ENCODE measurements at places on chromosomes 7 and 10. TPM values are rescaled to one million over a fixed set of nuclear protein-coding genes. Genes with fewer than 3 reads are reported as not detected.
A peak's percentile ranks its signal among the peaks of the same experiment; 100 is the strongest.

- no peak for DNase-seq
These were observed 203.7 kb downstream of the AUTS2 start for GRCh38 chr7:69801729-69802682.

DNA sequence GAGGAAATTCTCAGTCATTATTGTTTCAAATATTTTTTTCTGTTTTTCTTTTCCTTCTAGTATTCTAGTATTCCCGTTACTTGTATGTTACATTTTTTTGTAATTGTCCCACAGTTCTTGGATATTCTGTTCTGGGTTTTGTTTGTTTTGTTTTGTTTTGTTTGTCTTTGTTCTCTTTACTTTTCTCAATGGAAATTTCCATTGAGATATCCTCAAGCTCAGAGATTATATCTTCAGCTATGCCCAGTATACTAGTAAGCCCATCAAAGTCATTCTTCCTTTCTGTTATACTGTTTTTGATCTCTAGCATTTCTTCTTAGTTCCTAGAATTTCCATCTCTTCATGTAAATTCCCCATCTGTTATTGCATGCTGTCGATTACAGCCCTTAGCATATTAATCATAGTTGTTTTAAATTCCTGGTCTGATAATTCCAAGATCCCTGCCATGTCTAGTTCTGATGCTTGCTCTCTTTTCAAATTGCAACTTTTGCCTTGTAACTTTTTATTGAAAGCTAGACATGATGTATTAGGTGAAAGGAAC, 27.8 kb downstream of the GPR37 start:
- no peak for DNase-seq

GRCh38 chr7:91240376-91240941, 23.8 kb upstream of the FZD1 start:
- DNase-seq = peak; percentile 20

DNA sequence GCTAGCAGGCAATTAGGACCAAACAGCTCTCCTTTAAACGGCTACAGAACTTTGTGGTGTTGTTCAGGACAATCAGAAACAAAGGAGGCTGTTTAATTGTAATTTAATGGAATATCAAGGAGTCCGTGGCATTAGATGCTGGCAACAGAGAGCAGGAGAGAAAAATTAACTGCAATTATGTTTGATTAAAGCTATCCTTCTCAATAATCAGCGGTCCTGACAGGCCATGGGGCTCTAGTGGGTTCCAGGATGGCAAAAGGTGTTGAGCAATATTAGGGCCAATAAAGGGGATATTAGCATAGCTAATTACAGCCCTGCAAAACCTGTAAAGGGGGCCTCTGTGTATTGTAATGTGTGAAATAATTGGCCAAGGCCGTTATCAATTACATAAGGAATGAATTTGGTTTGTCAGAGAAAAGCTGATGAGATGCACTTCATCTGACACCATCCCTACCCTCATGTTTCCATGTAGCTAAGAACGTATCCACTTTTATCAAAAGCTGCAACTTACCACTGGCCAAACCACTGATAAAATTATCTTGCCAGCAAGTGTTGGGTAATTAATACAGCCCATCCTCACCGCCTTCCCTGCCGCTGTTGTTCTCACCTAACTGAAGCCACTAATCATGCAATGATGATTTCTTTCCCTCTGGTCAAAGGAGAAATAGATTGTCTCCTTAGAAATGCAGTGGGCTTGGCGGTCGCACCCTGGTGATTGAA, 81.6 kb downstream of the EBF3 start:
- DNase-seq = no peak

DNA sequence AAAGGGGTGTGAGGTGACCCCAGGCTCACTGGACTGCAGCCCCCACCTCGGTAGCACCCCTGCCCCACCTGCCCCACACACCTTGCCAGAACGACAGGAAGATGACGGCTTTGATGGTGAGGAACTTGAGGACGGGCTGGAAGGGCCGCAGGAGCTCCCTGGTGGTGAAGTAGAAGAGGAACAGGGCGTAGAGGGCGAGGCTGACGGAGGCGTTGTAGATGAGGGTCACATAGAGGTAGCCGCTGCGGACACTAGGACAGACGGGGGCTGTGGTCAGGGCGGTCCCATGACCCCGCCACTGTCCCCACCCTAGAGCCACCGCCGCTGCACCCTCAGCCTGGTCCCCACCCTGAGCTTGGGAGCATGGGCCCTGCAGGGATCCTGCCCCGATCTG, 7.6 kb downstream of the TMEM184A start:
- no peak for DNase-seq

- DNase-seq = no peak
These were observed 69.8 kb upstream of the SEMA3A start for GRCh38 chr7:84264396-84264795.

GRCh38 chr7:48634116-48634632, 290.2 kb upstream of the CDC14C start:
- no peak for DNase-seq

DNA sequence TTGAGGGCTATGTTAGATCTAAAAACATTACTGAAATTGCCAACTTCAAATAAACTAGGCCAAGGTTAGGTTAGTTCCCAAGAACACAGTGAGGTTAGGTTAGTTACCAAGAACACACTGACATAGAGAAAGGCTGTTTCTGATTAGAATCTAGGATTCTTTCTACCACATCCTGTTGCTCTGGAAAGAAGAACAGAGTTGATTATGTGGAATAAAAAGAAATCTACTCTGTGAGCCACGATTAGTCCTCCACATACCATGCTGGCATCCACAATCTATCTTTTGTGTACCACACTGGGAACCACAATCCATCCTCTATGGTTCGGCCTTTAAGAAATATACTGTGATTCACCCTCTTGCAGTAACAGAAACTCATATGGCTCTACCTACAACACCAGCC, 91.4 kb downstream of the LRRTM3 start:
- DNase-seq = peak; percentile 43

DNA sequence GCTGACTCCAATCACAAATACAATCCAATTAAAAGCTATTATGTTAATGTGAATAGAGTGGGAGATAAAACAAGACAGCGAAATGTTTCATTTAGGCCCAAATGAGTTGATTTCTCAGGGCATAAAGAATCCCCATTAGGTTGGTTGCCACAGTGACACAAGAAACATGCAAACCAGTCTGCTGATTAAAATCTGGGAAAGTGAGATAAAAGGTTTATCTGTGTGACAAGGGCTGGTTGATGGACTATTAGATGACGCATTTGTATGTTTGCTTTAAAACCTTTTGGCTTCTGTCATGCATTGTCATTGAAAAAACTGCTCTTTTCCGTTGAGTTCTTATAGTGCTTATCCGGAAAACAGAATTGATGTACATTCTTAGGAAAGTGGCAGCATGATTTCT, 658.2 kb downstream of the GATA3 start:
- no peak for DNase-seq

DNA sequence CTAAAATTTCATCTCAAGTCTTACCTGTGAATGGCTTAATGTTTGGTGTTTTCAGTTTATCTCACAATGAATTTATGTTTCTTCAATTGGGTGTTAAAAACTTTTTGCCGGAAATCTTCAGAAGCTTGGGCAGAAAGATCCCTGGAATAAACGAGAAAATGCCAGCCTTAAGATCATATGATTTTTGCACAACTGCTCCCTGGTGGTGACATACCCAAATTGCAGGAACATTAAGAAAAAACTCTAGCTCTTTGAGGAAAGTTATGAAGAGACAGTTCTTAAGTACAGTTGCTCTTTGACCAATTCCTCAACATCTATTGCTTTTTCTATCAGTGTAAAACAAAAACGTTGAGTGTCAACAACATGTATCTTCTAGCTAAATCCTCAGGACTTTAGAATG, 48.2 kb upstream of the CREB5 start:
- DNase-seq = no peak

- DNase-seq = no peak
These were observed 93.3 kb upstream of the ELMO1 start for GRCh38 chr7:37541810-37542443.

LRRC17 gene
- total RNA-seq = 12.6 TPM

GNGT1 gene
- not detected for total RNA-seq
